ENCODE measurements at places on chromosomes 13 and 19. TPM values are rescaled to one million over a fixed set of nuclear protein-coding genes. Genes with fewer than 3 reads are reported as not detected.
A peak's percentile ranks its signal among the peaks of the same experiment; 100 is the strongest.

- DNase-seq = no peak
These were observed 76.0 kb downstream of the KCTD15 start for GRCh38 chr19:33872445-33873320.

The ZNF146 gene
- 93.2 TPM for total RNA-seq

DNA sequence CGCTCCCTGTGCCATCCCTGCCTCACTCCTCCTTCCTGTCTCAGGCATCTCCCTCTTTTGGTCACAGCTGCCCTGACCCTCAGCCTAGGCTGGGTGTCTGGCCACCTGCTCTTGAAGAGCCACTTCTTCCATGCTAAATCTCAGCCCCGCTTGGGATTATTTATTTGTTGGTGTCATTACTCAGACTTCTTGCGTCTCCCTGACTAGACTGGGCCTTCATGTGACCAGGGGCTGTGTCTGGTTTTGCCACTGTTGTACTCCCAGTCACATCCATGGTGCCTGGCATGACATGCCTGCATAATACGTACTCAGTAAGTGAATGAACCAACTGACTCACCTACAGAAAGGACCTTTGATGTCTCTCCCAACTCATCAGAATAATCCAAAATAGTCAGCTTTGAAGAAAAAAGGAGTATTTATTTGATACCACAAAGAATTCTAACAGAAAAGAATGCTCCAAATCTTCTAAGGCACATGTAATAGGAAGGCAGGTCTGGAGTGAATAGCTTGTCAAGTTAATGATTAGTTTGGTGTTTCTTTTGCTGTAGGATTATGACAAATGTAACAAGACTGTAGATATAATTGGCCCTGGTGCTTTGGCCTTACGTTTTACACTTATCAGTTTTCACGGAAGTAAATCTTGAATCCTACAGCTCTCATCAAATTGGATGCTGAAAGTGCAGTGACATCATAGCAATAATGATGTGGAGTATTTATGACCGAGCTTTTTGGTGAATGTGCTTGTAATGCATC, 84.0 kb downstream of the ALOX5AP start:
- DNase-seq = no peak

The ZNF829 gene
- total RNA-seq = 8.6 TPM

DNA sequence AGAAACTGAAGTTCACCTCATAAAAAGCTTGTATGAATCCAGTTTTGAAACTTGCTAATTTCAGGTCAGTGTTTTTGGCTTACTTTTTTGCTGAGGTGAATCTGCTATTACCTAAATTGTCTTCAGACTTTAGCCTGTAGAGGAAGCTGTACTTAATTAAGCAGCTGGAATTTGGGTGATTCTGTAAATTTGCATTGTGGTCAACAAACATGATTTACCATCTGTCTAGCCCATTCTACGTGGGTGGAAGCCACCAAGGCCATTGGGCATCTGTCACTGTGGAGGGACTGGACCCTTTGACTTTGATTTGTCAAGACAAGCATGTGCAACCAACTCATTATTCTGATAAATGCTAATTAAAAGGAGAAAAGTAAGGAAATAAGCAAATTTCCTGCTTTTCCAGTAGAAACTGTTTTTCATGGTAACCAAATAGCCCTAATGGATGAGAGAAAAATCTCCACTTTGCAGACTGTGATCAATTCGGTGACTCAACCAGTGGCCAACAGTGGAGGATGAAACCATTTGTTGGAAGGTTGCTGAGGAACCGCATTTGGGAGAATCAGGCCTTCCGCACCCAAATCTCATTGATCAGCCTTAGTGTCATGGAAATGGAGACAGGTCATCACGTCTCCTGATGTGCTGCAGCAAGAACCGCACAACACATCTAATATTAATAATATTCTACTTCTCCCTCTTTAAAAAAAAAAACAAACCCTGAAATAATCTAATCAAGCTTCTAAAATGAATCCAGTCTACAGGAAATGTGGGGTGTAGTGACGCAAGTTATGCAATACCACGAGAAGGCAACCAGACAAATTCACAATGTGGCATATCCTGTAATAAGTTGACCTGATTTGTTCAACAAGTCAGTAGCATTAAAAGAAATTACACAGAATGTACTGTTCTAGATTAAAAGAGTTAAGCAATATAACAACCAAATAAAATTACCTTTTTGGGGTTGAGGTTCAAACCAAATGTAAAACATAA, 54.3 kb downstream of the GARRE1 start:
- no peak for DNase-seq

DNA sequence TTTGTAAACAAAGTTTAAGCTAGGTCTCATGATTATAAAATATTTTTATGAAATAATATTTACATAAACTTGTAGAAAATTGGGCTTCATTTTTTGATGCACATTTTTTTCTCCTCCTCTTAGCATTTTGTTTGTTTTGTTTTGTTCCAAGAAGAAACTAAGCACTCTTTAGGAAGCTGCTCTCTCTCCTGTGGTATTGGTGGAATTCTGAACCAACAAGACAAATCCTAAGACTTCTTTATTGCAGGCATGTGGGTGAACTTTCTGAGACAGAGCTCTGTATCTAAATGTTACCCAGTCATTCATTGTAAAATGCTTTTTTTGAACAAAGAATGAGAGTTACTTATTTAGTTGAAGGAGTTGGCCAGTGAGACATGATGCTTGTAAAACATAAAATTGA, 39.3 kb downstream of the LMO7 start:
- no peak for DNase-seq

- no peak for DNase-seq
These were observed 10.1 kb downstream of the FOSB start for GRCh38 chr19:45477713-45478453.

DNA sequence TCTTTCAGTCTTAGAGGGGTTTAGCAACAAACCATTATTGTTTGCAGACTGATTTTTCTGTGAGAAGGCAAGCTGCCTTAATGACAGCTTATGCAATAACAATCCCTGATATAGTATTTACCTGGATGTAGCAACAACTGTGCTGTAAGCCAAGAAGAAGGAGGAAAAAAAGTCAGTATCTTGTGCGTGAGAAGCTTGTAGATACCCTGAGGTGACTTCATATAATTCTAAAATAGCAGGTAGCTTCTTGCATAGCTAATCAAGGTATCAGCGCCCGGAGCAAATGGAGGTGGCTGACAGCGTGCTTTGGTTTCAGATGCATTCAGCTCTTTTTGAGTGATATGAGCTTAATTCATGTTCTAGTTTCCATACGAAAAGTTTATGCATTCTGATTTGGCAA, 309.8 kb downstream of the KLF5 start:
- DNase-seq = no peak

DNA sequence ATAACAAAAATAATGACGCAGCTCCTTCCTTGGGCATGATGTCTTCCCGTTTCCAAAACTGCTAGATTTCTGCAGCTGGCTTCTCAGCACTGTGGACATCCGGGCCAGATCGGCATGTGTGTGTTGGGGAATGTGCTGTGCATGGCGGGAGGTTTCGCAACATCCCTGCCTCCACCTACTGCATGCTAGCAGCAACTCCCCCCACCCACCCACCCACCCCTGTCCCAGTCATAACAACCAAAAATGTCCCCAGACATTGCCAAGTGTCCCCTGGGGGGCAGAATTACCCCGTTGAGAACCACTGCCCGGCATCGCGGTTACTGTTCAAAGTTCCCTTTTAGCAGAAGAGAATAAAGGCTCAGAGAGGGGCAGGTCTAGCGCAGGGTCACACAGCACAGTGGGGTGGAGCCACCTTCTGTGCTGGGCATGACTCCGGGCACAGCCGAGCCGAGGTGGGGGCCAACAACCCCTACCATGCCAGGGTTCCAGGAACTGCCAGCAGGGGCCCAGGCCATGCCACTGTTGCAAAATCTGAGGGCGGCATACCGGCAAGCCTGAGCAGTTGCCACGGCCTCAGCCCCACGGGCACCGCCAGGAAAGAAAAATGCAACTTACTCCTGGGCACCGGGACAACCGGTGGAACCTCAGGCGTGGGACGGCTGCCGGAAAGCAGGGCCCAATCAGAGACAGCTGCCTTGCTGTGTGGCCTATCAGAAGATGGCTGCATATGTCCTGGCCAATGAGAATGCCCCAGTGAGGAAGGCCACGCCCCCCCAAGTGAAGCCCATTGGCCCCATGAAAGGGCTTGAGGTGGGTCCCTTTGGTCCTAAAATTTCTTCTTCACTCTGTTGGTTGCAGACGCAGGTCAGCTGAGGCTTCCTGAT, 22.5 kb upstream of the NFIC start:
- no peak for DNase-seq

DNA sequence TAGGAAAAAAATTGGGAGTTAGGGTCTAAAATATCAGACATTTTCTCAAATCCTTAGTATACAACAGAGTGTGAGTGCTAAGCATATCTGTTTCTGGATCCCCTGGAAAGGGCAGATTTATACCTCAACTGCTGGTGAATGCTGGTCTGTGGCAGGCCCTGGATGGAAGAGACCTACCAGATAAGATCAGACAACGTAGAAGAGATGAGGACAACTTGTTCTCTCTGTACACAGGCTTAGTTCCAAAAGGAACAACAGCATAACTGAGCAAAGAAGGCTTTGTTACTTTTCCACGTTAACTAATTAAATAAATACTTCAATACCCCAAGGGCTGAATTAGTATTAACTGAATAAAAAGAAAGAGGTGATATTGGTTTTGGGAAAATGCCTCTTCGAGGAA, 1277.3 kb downstream of the SLITRK5 start:
- no peak for DNase-seq

DNA sequence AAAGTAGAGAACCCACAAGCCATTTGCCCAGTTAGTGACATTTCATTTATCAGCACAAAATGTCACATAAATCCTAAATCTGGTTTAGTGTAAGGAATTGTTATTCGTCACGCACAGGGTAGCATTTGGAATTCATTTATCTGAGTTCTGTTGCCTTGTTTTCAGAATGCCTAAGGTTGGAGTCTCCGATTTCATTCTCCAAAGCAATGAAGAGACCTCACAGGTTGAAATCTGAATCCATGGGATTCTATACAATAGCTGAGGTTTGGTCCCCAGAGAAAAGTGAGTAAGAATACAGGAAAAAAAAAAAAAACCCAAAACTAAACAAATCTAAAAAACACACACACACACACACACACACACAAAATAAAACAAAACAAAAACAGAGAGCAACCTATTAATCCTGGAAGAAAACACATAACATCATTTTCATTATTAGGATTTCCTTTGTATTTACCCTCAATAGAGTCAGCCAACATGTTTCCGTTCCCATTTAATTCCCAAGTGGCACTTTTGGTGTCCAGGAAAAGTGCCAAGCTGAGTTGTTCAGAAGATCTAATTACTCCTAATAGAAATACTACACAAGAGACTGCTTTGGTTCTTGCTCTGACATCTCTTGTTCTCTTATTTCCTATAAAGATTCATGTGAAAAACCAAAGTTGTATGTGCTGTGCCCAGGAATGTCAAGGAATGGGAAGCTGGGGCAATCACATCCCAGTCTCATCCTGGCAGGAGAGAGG, 36.2 kb upstream of the LRCH1 start:
- peak; percentile 39 for DNase-seq

GRCh38 chr13:112449545-112449930, 73.4 kb downstream of the SPACA7 start:
- DNase-seq = no peak

The LIN7B gene
- total RNA-seq = 23.5 TPM

The CRB3 gene
- 0.20 TPM for total RNA-seq

The TUBB4A gene
- 42.2 TPM for total RNA-seq

The MYO1F gene
- 4.5 TPM for total RNA-seq

GRCh38 chr13:44116562-44117332, 237.0 kb downstream of the LACC1 start:
- DNase-seq = no peak

- DNase-seq = no peak
These were observed 26.4 kb downstream of the LEUTX start for GRCh38 chr19:39805104-39805503.

- DNase-seq = no peak
These were observed 8.2 kb downstream of the GPC5 start for GRCh38 chr13:91406619-91407018.

- no peak for DNase-seq
These were observed 183.3 kb downstream of the KCNRG start for GRCh38 chr13:50198508-50198907.

- no peak for DNase-seq
These were observed 8.3 kb downstream of the GAMT start for GRCh38 chr19:1392939-1393530.

DNA sequence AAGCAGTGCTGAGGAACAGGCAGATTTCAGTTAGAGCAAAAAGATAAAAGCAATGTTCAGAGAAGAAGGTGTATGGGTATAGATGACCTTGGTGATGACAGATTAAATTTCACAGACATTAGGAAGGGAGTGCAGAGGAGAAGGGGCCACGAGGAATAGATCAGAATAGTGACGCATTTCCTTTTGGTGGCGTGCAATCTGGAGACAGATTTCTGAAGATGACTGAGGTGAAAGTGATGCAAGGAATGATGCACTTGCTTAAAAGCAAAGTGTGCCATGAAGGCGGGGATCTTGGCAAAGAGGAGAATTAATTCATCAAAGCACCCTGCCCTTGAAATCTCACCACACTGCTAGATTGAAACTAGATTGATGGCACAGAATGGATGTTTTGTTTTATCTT, 202.4 kb downstream of the ITGBL1 start:
- DNase-seq = no peak

The PROZ gene
- total RNA-seq = not detected

The TNFSF13B gene
- total RNA-seq = 2.4 TPM

DNA sequence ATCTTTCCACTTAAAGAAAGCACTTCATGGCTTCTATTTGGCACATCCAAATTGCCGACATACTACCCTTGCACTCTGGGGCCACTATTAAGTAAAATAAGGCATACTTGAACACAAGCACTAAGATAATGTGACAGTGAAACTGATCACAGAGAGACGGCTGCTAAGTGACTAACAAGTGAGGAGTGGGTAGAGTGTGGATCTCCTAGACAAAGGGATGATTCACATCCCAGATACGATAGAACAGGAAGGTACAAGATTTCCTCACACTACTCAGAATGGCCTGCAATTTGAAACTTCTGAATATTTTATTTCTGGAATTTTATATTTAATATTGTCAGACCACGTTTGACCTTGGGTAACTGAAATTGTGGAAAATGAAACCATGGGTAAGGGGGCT, 1721.8 kb upstream of the SPRY2 start:
- DNase-seq = no peak

The NALCN gene
- total RNA-seq = 61.2 TPM

GRCh38 chr19:46225558-46226004, 4.0 kb upstream of the IGFL1 start:
- no peak for DNase-seq

GRCh38 chr19:18119717-18120105, 22.1 kb downstream of the MAST3 start:
- DNase-seq = no peak

GRCh38 chr19:55116232-55116858, 1.1 kb downstream of the PPP1R12C start:
- peak; percentile 64 for DNase-seq

DNA sequence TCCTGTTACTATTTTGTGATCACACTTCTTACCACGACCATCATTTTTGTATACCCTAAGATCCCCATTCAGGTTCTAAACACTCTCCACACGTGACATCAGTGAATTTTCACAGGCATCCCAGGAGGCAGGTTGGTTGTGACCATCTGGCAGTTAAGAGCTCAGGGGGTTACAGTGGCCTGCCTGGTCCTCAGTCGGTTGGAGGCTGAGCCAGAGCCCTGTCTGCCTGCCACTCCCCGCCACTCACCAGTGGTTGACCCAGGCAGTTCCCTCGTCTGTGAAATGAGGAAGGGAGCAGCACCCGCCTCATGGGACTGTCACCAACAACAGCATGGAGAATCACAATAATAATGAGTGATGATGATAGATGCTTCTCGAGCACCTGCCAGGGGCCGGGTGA, 36.4 kb upstream of the EHD2 start:
- no peak for DNase-seq
